ENCODE measurements at places on chromosomes 2 and 18. TPM values are rescaled to one million over a fixed set of nuclear protein-coding genes. Genes with fewer than 3 reads are reported as not detected.

FHOD3 gene
- total RNA-seq: 347 TPM

RTKN gene
- total RNA-seq: 21.4 TPM

GRHL1 gene
- total RNA-seq: 1.0 TPM

IL36RN gene
- total RNA-seq: not detected

TMEM169 gene
- total RNA-seq: 0.15 TPM

DSG2 gene
- total RNA-seq: 49.6 TPM

GLB1L gene
- total RNA-seq: 2.5 TPM

CXCR2 gene
- total RNA-seq: 1.1 TPM

TANC1 gene
- 62.7 TPM for total RNA-seq

PIEZO2 gene
- 1.1 TPM for total RNA-seq

RMDN2 gene
- total RNA-seq: 6.2 TPM

POTEI gene
- not detected for total RNA-seq

HTR2B gene
- 0.50 TPM for total RNA-seq

PTPRM gene
- 100 TPM for total RNA-seq

- no peak for DNase-seq
Measured at GRCh38 chr18:6368017-6368416, 46.7 kb downstream of the L3MBTL4 start.

- DNase-seq: no peak
Measured at GRCh38 chr2:44974064-44974715, 32.7 kb downstream of the SIX3 start.

GRCh38 chr2:203971251-203971650, 34.7 kb downstream of the ICOS start:
- no peak for DNase-seq

DNA sequence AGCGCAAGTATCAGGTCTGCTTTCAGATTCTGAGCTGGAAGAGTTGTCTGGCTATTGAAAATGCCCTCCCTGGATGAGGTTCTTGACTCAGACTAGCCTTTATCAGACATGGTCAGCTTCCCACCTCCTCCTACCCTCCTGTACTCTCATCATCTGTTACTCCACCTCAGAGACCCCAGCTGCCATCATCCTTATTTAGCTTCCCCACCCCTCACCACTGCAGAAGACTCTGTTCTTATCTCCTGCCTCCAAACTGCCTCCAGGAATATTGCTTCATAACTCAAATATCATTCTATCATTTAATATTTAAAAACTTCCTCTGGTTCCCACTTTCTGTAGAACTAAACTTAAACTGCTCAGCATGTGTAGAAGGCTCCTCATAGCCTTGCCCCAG, 31.1 kb upstream of the PPP3R1 start:
- DNase-seq: no peak

- DNase-seq: no peak
Measured at GRCh38 chr2:136126021-136126420, 8.1 kb upstream of the CXCR4 start.

- no peak for DNase-seq
Measured at GRCh38 chr2:197217541-197217940, 93.0 kb downstream of the ANKRD44 start.

- DNase-seq: no peak
Measured at GRCh38 chr2:134780972-134781371, 57.4 kb upstream of the ACMSD start.

- no peak for DNase-seq
Measured at GRCh38 chr18:77316008-77316407, 66.4 kb downstream of the GALR1 start.

DNA sequence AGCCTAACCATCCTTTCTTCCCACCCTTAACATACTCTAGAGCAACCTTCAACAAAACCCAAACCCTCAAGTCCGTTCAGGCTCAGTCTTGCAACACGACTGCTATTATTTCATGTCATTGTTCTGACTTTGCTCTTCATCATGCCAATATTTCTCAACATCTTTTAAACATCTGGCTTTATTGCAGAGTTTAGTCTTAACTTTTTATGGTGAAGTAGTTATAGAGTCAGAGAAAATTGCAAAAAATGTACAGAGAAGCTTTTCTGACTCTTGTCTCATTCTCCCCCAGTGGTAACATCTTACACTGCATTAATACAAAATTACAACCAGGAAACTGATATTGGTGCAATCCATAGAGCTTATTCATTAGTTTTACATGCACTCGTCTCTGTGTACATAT, 3.9 kb downstream of the MARCO start:
- no peak for DNase-seq

GRCh38 chr2:148817210-148817708, 57.8 kb upstream of the KIF5C start:
- DNase-seq: no peak

GRCh38 chr2:117523267-117523666, 291.2 kb upstream of the DDX18 start:
- peak; percentile 76 for DNase-seq

DNA sequence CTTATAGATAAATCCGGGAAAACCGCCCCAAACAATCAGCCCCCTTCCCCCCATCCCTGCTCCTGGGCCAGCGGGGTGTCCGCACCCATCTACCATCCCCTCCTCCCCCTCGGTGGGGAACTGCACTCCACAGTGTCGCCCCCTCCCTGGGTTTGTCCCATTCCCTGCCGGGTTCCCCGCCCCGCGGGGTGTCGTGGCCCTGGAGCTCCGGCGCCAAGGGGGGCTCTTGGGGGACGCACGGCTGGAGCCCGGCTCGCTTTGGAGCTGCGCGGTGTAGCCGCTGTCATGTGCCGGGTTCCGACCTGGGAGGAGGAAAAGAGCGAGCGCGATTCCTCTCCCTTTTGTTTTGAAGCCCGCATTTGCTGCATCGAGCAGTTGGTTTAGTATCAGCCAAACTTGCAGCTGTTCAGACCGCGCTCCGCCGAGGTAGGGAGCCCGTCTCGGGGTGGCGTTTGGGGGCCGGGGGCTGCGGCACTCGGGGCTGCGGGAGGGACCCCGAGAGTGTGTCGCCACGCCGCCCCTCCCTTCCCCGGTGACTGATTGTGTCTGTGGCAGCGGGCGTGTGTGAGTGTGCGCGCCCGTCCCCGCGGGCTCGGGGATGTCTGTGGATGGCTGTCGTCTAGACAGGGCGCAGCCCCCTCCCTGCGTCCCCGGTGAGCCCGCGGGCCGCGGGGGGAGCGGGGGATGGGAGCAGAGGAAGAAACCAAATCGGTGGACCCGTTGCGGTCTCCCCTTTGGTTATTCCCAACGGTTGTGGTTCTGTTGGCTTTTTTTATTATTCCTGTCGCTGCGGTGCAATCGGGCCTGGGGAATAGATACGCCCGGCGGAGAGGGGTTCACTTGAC, 797 bp downstream of the CTIF start:
- DNase-seq: peak; percentile 60

- DNase-seq: no peak
Measured at GRCh38 chr2:26644188-26644835, 3.1 kb upstream of the CIB4 start.

DNA sequence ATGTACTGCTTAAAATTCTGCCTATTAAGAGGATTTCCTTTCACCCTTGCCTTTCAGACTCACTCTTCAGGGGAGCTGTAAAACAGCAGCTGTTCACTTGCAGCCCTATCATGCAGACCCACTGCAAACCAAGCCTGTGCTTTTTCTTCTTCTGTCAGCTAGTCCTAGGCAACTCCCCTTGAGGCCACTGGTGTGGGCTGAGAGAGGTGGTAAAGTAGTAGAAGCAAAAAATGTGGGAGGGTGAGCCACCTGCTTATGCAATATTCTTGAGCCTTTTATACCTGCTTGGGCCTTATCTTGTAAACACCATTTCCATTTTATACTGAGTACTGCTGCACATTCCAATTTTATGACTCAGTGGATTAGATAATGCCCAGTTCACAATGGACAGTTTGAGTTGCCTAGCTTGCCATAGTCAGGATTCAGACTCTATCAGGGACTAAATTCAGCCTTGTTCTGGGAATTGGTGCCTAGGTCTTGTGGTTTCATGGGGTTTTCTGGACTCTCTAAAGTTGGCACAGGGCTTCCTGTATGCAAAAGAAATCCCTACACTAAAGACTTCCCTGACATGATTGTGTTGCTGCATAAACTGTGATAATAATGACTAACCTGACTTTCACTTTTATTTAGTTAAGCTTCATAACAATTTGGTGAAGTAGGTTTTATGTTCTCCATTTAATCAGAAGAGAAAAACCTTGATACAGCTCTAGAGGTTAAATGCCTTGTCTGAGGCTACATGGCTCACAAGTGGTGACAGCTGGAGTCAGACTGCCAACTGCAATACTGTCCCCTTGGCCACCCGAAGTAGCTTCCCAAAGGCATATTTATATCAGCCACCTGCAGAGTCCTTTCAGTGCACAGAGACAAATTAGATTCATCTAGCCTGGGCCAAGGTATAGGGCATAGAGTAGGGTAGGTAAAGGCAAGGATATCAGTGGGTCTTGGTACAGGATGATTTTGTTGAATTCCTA, 47.4 kb upstream of the KDM3A start:
- DNase-seq: peak; percentile 52

DNA sequence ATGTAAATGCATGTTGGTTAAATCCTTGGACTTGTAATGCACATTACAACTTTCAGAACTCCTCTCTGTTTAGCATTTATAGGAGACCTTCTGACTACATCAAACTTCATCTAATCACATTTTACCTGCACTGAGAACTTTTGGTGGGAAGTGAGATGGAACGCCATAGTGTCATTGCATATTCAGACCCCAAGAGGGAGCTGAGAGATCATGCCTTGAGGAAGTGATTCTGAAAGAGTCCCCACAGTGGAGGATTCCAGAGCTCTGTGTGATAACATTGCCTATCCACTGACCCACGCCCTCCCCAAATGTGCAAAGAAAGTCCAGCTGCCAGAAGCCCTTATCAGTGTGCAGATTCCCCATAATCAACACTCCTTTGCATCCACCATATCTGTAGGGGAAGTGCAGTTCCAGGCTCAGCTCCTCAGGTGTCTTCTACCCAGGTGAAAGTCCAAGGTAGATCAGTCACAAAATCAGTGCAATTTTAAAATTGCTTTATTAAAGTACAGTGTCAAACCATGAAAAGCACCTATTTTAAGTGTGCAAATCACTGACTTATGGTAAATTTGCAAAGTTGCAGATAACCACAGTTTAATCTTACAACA, 212.4 kb downstream of the RPIA start:
- no peak for DNase-seq

GRCh38 chr18:59323931-59324622, 5.6 kb upstream of the CPLX4 start:
- DNase-seq: no peak

DNA sequence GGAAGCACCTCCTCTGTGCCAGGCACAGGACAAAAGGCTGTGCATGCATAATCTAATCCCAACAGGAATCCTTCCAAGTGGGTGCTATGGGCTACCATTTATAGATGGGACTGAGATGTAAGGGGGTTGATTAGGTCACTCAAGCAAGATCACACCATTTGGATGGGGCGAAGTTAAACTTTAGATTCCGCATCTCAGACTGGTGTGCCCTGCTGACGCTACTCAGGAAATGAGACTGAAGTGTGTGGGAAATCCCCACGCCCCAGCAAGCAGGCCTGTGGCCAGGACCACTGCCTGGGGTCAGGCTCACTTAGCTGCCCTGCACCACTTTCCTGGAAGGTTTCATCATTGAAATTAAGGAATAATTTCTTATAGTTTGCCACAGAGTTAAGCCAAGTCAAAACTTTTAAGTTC, 70.5 kb upstream of the PPP1CB start:
- DNase-seq: no peak

GRCh38 chr2:3181416-3182010, 196.1 kb downstream of the EIPR1 start:
- DNase-seq: no peak

DNA sequence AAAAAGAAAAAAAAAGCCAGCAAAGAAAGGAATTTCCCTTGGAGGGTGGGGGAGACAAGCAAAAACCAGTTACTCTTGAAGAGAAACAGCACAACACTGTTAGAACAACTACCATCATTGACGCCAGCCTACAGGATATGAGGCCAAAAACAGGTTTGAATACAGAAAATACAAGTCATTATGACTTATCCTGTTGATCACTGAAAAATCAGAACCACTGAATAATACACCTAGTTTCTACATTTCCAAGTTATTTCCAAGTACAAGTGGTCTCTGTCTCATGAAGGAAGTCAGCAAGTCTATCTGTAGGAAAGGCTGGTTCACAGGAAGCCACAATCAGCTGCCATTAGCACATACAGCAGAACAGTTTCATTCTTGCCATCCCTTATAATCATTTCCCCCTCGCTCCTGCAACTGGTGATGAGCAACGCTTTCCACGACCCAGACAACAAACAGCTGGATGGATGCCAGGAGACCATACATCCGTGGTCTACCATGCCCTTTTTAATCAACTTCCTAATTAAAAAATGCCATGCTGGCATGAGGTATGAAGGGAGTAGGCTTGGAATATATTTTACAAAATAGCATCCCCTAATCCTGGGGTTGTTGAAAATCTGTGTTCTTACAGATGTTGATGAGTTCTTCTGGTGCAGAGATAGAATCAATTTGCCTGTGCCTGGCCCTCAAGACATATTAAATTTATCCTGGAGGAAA, 10.4 kb downstream of the MYT1L start:
- no peak for DNase-seq

DNA sequence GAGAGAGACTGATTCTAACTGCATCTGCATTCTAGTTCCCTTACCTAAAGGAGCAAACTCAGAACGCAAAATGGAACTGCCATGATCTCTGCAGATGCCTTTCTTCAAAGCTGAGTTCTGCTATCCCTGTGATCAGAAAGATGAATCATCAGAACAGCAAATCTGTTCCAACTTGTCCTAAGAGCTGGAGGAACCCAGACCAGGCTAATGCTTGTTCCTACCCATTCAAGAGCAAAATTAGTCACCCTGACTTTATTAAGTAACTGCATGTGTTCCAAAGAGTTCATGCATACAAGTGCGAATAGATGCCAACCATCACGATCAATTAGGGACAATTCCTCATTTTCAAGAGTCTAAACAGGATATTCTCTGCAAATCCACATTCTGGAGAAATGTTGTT, 46.5 kb downstream of the MBP start:
- no peak for DNase-seq

DNA sequence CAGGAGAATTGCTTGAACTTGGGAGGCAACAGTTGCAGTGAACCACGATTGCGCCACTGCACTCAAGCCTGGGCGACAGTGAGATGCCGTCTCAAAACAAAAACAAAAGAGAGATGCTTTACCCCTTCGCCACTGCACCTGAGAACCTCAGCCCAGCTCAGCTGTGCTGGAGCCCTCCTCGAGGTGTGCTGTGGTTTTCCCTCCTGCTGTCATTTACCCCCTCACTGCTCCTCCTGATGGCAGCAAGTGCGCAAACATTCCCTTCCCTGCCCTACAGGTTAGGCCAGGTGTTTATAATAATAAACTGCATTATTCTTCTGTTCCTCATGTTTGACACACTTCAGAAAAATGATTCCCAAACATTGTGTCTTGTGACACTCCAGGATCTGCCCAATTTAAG, 8.4 kb downstream of the FBXO36 start:
- DNase-seq: no peak

DNA sequence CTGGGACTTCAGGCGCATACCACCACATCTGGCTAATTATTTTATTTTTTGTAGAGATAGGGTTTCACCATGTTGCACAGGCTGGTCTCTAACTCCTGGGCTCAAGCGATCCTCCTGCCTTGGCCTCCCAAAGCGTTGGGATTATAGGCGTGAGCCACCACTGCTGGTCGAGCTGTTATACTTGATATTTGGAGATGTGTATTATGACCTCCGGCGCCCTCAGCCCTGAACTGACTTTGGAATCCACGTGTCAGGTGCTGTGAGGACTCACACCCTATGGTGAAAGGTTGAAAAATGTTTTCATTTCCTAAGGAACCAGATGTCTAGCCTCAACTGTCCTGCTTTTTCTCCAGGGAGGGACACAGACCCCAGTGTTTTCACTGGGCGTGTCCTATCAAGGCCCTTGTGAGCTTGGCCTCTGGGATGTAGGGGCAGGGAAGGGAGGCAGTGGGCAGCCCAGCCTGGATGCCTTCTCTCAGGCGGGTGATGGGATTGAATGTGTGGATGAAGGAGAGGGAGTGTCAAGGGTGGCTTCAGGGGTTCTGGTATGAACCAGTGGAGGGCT, 56.4 kb upstream of the HAAO start:
- no peak for DNase-seq
